ENCODE measurements at places on chromosomes 4 and X.

GRCh38 chr4:78818530-78819079 is 42.5 kb downstream of the BMP2K start:
- DNase-seq = no peak

DNA sequence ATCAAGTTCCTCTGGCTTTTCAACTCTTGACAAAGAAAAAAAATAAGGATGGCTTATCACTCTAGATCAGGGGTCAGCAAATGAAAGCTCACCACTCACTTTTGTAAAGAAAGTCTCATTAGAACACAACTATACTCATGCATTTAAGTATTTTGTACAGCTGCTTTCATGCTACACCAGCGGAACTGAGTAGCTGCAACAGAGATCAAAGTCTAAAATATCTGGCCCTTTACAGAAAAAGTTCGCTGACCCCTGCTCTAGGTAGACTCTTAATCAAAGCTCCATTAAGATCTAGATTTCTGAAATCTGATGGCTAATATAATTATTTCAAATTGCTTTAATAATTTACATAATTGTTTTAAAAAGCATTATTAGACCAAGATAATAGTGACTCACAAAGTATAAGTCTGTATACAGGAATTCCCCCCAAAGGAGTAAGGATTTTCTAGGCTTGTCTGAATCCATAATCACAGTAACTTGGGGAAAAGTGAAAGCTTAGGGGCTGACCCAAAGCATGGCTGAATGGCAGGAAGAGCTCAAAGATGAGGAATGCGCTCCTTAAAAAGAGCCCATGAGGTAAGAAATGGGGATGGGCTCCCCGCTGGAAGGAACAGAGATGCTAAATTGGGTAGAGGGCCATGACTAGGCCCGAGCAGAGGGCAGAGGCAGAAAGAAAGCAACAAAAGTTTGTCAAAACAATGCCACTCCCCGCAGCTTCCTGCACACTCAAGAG is 140.3 kb downstream of the SH3KBP1 start:
- DNase-seq = no peak

DNA sequence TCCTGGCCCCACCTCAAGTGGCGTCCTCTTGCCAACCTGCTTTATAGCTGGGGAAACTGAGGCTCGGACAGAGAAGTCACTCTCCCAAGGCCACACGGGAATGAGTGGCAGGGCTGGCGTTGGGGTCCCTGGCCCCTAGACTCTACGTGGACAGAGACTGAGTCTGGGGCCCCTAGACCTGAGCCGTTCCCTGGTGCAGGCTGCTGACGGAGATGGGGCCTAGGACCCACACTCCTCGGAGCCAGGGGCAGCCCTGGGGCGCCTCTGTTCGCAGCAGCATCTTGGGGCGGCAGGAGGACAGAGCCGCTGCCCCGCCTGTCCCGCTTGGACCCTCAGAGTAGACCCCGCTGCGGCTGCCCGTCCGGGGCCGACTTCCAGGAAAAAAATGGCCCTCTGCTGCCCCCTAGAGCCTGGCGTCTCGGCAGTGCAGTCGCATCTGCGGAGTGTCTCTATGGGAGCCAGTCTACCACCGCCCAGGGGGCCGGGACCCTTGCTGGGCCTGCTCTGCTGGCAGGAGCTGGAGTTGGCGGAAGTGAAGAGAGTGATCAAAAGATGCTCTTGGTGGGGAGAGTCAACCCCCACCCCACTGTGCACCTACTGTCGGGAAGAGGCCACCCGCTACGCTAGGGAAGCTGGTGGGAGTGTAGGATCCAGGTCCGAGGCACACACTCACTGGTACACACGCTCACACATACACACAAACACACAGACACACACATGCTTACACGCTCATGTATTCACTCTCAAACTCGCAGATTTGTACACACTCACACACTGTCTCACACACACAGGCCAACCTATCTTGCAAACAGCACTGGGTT is 220.1 kb downstream of the AFAP1 start:
- DNase-seq = peak; percentile 7

- DNase-seq = no peak
Observed at GRCh38 chrX:154049209-154050112, 29.8 kb upstream of the IRAK1 start.

- no peak for DNase-seq
Observed at GRCh38 chrX:65677954-65678469, 10.6 kb downstream of the MSN start.

- peak; percentile 11 for DNase-seq
Observed at GRCh38 chr4:123749383-123749782, 352.8 kb downstream of the SPRY1 start.

DNA sequence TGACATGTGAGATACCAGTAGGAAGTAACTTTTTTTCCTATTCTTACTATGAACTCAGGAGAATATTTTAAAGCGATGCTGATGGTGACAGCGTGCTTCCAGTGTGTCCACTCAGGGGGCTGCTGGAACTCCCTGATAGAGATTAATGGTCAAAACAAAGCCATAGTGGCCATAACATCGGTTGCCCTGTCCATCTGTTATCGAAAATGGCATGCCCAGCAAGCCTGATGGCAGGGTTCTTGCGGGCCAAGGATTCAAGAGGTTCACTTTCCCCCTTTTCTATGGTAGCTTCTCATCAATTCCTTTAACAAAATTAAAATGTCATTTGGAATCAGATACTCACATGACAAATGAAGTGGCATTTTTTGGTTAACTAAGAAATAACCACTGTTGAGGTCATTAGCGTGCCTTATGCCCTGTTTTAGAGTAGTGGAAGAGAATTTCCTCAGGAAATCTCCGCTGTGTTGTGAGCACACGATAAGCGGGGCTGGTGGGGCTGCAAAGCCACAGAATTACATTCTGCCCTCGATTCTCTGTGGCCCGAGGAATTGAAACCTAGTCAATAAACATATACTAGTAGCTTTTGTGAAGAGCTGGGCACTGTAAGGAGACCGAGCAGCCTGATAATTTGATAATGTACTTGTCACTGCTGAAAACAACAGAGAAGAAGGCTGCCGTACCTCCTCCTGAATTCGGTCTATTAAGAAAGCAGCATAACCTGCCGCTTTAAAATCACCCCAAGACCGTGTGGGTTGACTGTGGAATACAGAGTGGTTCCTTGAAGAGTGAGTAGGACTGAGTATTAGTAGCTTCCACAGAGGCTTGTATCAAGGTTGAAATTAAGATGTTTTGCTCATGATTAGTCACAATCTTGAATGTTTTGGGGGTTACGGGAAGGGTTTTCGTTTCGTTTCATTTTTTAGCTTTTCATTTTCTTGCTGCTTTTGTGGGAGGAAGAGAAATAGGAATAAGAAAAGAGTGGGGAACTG is 46.7 kb downstream of the PTCHD1 start:
- no peak for DNase-seq

DNA sequence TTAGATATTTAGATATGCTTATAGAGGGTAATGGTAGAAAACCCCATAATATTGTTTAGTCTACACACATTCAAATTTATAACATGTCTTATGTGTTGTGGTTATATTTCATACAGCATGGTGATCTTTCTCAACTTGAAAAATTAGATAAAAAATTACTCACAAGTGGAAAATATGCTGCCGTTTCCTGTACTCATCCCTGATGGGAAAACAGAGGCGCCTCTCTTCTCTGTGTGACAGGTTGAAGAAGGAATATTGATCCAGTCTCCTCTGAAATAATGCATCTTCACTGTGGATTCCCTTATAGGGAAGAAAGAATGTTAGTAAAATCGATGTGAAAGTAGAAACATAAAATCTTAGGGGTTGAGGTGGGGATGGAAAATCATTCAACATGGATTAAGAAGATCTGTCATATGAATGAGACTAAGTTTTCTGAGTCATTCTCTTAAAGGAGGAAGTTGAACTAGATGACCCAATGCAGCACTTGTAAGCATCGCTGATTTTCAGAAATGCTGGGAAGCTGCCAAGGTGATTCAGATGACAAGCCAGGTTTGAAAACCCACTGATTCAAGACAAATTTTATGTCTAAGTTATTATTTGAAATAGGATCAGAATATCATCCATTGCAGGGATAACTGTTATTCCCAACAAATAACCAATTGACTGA is 70.7 kb downstream of the ANKRD50 start:
- no peak for DNase-seq

DNA sequence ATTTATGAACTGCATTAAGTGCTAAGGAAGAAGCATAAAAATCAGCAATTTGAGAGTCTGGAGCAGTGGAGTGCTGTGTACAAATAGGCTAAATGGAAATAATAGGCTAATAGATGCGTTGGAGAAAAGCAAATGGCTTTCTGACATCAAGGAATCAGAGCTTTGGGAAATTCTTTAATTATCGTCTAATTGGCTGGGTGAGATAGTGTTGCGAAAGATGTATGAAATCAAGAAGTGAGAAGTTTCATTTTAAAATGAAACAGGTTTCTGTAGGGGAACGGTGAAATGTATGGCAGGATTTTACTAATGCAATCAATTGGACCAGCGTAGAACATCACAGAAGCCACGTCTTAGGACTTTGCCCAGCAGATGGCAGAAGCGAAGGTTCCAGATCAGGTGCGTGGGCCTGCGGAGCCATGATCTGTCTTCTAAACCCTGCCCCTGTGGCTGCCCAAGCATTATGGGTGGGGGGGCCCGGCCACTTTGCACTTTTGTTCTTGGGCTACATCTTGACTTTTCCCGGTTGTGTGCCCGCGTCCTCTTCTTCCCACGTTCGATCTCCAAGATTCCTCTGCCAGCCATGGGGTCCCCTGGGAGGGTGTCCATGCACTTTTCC is 118.5 kb upstream of the SHISA3 start:
- DNase-seq = no peak

- no peak for DNase-seq
Observed at GRCh38 chr4:11286533-11286932, 142.2 kb downstream of the HS3ST1 start.

DNA sequence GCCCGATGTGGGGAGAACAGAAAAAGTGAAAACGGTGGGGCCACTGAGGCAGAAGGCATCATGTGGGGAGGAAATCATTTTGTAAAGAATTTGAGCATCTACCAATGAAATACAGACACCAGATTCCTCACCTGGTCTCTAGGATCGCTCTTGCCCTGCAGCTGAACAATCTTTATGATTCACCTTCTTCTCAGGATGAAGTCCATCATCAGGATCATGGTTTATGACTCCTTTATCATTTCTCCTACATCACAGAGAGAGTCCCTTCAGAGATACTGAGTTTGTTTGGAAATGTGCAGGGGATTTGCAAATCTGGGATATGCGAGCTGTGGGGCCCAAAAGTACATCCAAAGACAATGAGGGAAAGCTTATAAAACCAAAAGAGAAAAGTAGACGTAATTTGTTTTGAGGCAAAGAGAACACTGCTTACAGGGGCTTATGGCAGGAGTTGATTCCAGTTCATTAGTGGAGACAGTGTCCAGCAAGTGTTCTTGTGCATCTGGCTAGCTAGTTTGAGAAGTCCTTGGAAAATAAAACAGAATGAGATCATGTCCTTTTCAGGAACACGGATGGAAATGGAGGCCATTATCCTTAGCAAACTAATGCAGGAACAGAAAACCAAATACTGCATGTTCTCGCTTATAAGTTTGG is 15.3 kb upstream of the ANXA5 start:
- DNase-seq = no peak

DNA sequence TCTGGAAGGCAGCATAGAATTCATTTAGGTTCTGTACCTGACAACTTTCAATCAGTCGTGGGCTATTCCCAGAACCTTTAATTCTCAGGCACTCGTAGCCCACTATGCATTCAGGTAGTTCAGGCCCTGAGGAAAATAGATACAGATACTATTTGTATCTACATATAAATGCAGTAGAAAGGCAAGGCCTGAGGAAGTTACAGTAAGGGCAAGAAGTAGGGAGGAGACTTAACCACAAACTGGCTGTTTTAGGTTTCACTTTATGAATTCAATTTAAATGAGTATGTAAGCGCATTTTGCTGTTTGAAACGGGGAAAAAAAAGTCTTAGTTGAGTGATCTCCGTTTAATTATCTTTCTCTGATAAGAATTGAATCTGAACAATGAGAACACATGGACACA is 529.4 kb upstream of the ATOH1 start:
- DNase-seq = peak; percentile 15

DNA sequence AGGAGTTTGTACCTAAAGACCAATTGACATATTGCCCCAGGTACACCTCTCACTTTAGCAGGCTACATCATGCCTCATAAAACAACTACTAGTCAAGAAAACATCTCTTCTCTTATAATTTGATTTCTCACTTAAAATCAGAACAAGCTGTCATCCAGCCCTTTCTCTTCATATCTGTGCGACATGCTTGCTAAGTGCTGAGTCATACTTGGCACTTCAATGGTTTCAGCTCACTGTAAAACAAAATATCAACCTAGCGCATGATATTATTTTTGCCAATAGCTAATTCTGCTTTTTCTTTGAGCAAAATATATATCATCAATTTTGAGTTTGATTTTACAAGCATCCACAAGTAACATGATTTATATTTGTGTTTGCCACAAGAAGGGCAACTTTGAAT is 27.9 kb upstream of the FUNDC1 start:
- DNase-seq = no peak

- DNase-seq = no peak
Observed at GRCh38 chr4:85701861-85702321, 226.9 kb downstream of the ARHGAP24 start.

DNA sequence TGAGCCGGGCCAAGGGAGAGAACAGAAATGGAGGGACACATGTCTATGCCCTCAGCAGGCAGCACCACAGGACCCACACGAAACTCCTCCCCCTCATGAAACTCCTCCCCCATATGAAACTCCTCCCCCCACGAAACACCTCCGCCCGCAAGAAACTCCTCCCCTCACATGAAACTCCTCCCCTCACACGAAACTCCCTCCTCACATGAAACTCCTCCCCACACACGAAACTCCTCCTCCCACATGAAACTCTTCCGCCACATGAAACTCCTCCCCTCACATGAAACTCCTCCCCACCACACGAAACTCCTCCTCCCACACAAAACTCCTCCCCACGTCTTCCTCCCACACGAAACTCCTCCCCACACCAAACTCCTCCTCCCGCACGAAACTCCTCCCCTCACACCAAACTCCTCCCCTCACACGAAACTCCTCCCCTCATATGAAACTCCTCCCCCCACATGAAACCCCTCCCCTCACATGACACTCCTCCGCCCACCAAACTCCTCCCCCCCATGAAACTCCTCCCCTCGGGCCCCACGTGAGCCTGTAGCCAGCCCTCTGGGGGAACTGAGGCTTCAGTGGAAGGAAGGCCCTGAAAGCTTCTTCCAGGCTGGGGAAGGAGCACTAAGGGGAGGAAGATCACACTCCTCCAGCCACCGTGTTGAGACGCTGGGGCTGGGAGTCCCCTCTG is 15.2 kb downstream of the ADRA2C start:
- DNase-seq = peak; percentile 33

All from CMK (cell line).